ENCODE measurements at places on chromosomes 12 and 14. TPM values are rescaled to one million over a fixed set of nuclear protein-coding genes. Genes with fewer than 3 reads are reported as not detected.

GRCh38 chr14:74569387-74569786 lies 42.6 kb downstream of the LTBP2 start:
- no peak for DNase-seq
- H3K4me3 ChIP-seq = no peak overlapping the region
- no peaks in the 10 kb centered on the region for H3K36me3 ChIP-seq
- no peaks in the 10 kb centered on the region for H3K27me3 ChIP-seq
- peaks cover 3% of the 10 kb centered on the region for H3K4me1 ChIP-seq

- H3K36me3 ChIP-seq = peaks cover 18% of the 10 kb centered on the region
- H3K4me1 ChIP-seq = peaks cover 30% of the 10 kb centered on the region
- H3K27me3 ChIP-seq = no peaks in the 10 kb centered on the region
- peak overlapping the region; percentile 76 for H3K4me3 ChIP-seq
- H3K27ac ChIP-seq = peak overlapping the region; percentile 93
- peak; percentile 24 for DNase-seq
Observed at GRCh38 chr12:56042843-56043242, 1.1 kb downstream of the RPS26 start.

GRCh38 chr14:43418324-43418723 lies 1088.8 kb downstream of the FSCB start:
- no peaks in the 10 kb centered on the region for H3K27me3 ChIP-seq
- H3K4me1 ChIP-seq = no peaks in the 10 kb centered on the region
- no peak overlapping the region for H3K4me3 ChIP-seq
- no peak for DNase-seq
- no peaks in the 10 kb centered on the region for H3K36me3 ChIP-seq

DNA sequence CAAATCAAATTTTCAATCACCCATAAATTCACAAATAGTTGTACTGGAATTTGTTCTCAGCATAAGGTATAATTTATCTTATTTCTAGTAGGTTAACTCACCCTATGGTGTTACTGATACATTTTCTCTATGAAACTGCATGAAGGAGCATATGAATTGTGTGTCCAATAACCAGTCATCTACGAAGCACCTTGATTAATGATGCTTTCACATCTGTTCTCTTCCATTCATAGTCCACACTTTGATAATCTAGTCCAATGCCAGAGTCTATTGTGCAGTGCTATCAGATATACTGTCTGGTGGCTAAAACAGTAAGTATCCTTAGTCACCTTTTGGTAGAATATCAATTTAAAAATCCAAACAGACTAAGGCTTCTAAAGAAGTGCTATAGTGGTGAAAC lies 876.0 kb downstream of the RPS29 start:
- DNase-seq = no peak
- H3K36me3 ChIP-seq = no peaks in the 10 kb centered on the region
- H3K4me1 ChIP-seq = no peaks in the 10 kb centered on the region
- H3K27me3 ChIP-seq = no peaks in the 10 kb centered on the region
- H3K4me3 ChIP-seq = no peak overlapping the region

DNA sequence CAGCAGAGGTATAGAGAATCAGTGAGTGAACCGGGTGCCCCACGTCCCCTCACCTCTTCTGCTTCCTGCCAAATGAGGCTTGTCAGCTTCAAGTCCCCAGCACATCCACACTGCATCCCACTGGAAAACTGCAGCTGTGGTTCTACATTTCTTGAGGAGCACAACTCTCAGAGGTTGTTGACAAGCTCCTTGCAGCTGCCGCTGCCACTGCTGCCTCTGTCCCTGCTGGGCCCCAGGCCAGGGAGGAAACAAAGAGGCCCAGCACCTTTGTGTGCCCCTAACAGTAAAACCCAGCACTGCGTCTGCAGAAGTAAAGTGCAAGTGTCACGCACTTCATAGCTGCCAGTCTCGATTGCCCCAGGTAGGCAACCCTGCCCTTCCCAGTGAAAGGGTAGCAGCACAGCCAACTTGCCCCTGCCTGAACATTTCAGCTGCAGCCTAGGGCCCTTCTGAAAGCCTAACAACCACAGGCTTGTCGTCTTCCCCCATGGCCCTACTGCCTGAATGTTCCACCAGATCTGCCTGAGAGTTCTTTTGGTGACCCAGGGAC lies 1162.1 kb upstream of the USP15 start:
- H3K4me3 ChIP-seq = no peak overlapping the region
- no peaks in the 10 kb centered on the region for H3K36me3 ChIP-seq
- DNase-seq = no peak
- H3K27ac ChIP-seq = no peak overlapping the region

LRTM2 gene
- total RNA-seq = not detected

DNA sequence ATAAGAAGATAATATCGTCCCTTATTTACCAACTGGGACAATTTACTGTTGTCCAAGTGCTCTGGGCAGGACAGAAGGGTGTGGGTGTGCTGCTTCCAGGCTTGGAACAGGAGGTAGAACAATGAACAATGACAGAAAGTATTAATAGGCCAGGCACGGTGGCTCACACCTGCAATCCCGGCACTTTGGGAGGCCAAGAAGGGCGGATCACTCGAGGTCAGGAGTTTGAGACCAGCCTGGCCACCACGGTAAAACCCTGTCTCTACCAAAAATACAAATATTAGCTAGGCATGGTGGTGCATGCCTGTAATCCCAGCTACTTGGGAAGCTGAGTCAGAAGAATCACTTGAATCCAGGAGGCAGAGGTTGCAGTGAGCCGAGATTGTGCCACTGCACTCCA lies 2.5 kb downstream of the IFI27 start:
- H3K27ac ChIP-seq = peak overlapping the region; percentile 86
- no peaks in the 10 kb centered on the region for H3K27me3 ChIP-seq
- no peaks in the 10 kb centered on the region for H3K36me3 ChIP-seq
- no peak overlapping the region for H3K4me3 ChIP-seq

CLEC12A gene
- 0.27 TPM for total RNA-seq

SCYL2 gene
- total RNA-seq = 68.0 TPM

DNA sequence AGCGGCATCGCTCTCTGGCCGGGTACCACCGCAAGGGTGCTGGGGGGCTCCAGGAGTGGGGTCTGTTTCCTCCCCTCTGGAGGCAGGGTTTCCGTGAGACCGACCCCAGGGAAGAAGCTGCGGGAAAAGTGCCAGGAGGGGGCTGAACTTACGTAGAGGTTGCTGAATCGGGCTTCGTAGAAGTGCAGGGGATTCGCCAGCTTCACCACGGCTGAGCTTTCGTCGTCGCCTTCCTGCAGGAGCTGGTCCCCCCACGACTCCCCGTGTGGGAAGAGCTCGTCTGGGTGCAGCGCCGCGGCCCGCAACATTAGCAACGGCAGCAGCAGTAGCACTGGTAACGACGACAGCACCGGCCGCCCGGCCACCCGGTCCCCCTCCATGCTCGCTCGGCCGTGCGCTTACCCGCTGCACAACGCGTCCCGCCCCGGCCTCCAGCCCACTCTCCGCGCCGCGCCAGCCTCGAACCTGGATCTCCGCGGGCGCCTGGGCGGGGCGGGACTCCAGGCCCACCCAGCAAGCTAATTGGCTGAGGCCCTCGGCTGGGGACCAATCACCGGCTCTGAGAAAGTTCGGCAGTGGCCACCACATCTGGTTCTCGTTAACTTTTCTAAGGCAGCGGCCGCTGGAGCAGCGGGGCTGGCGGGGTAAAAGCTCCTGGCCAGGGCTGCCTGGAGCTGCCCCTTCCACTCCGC lies at the start of gene NID2:
TSS of gene NID2 (minus strand) at position 445 of the 692 bp plus-strand sequence. CDS start at position 380, 65 bp downstream.
- peak within 1 kb of the TSS; percentile 78 for H3K27ac ChIP-seq
- DNase-seq = peak; percentile 82
- peak within 1 kb of the TSS; percentile 85 for H3K4me3 ChIP-seq
- no peaks in the 10 kb centered on the region for H3K36me3 ChIP-seq
- H3K4me1 ChIP-seq = peaks cover 3% of the 10 kb centered on the region

DNA sequence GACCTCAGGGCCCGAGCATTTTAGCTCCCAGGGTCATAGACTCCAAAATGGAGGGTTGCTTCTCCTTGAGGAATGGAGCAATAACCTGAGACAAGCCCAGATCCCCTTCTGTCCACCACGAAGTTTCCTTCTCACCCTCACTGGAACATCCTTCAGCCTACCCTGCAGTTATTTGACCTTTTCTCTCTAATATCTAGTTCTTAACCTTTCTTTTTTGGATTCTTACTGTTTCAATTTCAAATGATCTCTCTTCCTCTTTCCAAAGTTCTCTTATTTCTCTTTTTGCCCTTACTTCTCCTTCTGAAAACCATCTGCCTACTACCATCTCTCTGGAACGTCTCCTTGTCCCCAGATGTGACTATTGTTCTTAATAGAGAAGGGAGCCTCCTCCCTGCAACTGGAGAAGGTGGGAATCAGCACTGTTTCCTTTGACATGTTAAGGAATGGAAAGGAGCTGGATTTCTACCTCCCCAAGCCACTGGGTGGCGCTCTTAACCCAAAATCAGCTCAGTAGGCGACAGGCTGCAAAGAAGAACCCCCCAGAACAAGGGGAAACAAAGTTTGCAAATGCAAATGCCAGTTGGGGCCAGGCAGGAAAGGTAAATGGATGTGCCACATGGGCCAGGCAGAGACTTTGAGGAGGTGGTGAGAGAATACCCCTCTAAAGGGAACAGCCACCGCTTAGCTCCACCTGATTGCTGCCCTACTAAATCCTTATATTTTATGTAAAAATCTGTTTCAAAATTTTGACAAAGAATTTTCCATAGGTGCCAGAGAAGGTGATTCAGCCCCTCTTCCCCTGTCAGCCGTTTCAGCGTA lies 22.4 kb upstream of the PDE1B start:
- H3K27ac ChIP-seq = no peak overlapping the region
- no peak overlapping the region for H3K4me3 ChIP-seq
- no peaks in the 10 kb centered on the region for H3K27me3 ChIP-seq
- peak; percentile 25 for DNase-seq
- H3K36me3 ChIP-seq = no peaks in the 10 kb centered on the region
- H3K4me1 ChIP-seq = no peaks in the 10 kb centered on the region

DNA sequence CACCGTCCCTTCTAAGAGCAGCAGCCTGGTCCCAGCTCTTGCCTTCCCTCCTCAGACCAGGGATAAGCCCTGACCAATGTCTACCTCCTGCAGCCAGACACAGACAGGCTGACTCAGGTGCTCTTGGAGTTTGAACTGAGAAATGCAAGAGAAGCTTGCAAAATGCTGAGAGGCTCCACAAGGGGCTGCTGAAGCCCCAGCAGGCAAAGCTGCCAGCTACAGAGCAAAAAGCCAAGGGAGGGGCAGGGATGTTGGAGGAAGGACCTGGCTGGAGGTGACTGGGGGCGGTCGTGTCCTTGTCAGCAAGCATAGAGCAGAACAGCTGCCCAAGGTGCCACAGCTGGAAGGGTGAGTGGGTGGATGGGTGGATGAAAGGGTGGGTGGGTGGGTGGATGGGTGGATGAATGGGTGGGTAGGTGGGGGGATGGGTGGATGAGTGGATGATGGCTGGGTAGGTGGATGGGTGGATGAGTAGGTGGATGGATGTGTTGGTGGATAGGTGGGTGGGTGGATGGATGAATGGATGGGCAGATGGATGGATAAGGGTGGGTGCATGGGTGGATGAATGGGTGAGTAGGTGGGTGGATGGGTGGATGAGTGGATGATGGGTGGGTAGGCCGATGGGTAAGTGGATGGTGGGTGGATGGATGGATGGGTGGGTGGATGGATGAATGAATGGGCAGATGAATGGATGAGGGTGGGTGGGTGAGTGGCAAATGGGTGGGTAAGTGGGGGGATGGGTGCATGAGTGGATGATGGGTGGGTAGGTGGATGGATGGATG lies 4.0 kb upstream of the INF2 start:
- H3K36me3 ChIP-seq = no peaks in the 10 kb centered on the region
- peaks cover 54% of the 10 kb centered on the region for H3K4me1 ChIP-seq
- H3K27me3 ChIP-seq = no peaks in the 10 kb centered on the region
- no peak overlapping the region for H3K27ac ChIP-seq

Measured in transverse colon (tissue), 4 donors.